ENCODE measurements at places on chromosomes 5 and 9. TPM values are rescaled to one million over a fixed set of nuclear protein-coding genes. Genes with fewer than 3 reads are reported as not detected.

DNA sequence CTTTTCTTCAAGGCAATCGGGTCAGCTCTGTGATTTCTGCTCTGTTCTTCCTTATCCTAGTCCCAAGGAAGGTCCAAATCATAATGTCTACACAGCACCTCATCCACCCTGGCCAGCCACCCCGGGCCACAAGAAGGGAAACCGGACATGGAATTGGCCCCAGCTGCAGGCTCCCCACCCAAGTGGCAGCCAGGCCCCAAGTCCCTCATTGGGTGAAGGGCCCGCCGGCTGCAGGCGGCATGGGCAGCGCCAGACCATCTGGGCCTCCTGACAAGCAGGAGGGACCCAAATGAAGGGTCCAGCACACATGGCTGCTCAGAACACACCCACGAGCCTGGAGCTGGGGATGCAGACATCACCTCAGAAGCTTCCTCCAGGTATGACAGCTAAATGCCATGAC is 33.7 kb downstream of the BICD2 start:
- no peak for DNase-seq

DNA sequence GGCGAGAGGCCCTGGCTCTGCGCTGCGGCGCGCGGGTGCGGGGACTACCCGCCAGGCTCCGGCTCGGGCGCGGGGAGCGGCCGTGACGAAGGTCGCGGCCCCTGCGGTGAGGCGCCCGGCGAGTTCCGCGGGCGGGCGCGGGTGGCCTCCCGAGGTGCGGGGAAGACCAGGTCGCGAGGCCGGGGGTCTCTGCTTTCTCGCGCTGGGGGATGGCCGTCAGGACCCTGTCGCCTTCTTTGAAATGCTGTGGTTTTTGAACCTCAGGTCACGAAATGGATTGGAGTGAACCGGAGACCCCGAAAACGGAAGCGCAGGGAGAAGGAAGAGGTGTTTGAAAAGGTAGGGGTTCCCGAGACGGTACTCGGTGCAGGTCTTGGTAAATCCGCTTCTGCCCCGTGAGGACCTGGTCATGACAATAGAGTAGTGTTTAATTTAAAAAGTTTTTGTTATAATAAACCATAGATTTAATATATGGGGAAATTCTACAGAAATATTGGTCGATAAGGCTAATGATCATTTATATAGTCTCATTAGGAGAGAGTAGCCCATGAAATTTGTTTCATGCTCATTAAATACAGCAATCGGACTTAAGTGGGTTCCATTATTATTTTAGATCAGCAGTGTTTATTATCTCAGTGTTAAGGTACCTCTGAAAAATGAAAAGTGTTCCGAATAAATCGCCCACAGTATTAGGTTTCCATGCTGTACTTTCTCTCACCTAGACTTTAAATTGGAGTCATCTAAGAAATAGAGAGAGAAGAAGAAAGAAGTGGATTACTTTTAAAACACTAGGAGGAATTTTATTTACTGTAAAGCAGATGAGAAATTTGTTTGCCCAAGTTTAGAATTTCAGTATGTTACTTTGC is 279.0 kb downstream of the AOPEP start:
- DNase-seq = no peak

Gene DNAJC25
- polyA plus RNA-seq = 13.5 TPM

GRCh38 chr9:98010445-98010844 is 27.3 kb downstream of the ANP32B start:
- DNase-seq = no peak

- peak; percentile 93 for DNase-seq
Observed at GRCh38 chr5:68169903-68170302, 45.7 kb upstream of the PIK3R1 start.

Gene SLC1A1
- 3.5 TPM for polyA plus RNA-seq

DNA sequence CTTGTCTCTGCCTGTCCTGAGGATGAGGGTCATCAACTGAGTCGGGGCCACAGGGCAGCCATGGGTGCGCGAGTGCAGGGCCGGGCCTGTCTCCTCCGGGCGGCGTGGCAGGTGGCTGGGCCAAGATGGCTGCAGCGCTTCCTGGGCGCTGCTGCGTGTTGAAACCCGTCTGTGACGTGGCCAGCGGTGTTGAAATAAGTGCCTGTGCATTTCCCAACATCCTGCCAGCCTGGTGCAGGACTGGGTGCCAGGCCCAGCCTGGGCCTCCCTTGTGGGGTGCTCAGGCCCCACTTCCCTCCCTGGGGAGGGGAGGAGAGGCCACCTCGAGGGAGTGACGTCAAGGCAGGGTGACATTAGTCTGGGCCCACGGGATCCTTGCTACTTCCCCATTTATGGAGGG is 45.5 kb downstream of the RXRA start:
- DNase-seq = no peak

DNA sequence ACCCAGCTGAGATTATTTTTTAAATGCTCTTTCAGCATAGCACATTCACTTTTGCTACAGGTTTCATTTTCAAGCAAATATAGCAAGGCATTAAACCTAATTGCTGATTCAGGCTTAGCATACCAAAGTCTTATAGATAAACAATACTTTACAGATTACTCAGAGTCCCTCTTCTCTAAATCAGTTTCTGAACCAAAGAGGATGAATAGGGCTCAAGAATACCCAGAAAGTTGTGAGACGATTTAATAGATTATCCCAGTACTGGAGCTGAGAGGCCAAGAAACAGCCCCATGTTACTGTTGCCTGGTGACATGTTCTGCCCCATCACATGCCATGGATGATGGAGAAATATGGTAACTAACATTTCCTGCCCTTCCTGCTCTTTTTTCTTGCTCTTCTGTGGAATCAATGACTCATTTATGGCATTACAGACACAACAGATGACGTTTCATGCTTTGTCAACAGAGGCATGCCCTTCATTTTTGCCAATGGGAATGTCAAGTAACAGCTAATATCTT is 18.1 kb upstream of the SSBP2 start:
- DNase-seq = no peak

DNA sequence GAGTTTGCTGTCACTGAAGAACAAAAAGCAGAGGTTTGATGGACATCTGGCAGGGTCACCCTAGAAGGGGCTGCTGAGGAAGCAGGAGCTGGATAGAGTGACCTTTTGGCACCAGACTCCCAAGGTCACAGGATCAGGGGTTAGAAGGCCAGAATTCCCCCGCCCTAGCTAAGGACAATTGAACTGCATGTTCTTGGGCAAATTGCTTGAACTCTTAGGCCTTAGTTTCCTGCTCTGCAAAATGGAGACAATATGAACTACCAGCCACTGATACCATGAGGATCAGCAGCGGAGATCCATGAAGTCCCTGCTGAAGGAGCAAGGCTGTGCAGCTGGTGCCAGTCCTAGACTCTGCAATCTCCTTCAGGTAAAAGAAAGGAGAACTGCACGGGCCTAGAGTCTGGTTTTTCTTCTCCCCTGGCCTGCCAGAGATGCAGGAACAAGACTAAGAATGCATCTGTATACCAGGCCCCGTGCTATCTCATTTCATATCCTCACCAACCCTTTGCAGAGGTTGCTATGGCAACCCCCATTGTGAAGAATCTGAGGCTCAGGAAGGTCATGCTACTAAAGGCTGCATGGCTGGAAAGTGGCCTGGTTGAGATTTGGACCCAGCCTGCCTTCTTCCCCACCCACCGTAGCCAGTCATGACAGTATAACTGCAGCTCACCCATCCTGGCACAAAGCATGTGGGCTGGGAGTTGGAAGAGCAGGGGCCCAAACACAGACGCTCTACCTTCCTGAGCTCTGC is 33.7 kb downstream of the CAMK2A start:
- no peak for DNase-seq

- DNase-seq = no peak
Observed at GRCh38 chr9:129938291-129938979, 103.2 kb downstream of the USP20 start.

GRCh38 chr9:107488375-107489143 is 1.0 kb downstream of the KLF4 start:
- peak; percentile 68 for DNase-seq

Gene NMUR2
- polyA plus RNA-seq = 0.54 TPM

GRCh38 chr9:124216474-124217176 is 41.1 kb upstream of the NEK6 start:
- no peak for DNase-seq

GRCh38 chr9:38157711-38158110 is 88.7 kb upstream of the SHB start:
- DNase-seq = no peak

Gene OR1Q1
- polyA plus RNA-seq = not detected

- no peak for DNase-seq
Observed at GRCh38 chr9:101648493-101648892, 53.7 kb upstream of the PPP3R2 start.

DNA sequence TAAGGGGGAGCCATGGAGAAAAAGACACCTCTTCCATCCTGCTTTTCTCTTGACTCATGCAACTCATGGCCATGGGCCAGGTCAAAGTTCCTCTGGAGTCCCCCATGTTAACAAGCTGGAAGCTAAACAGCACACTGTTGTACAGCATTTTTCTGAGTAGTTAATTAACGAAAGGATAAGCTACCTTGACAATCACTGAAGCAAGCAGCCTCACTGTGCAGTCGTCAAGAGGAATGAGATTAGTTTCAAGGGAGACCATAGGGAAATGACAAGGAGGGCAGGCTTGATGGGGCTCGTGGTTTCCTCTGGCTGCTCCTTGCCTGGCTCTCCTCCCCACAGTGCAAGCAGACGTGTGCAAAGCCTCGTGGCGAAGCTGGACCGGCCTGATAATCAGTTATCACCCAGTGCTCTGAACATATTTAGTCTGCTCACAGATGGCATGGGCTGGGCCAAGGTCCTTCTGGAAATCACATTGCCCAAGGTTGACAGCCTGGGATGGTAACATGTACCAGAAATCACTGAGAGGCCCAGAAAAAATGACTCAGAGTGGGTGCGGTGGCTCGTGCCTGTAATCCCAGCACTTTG is 209.5 kb downstream of the SLIT3 start:
- no peak for DNase-seq

DNA sequence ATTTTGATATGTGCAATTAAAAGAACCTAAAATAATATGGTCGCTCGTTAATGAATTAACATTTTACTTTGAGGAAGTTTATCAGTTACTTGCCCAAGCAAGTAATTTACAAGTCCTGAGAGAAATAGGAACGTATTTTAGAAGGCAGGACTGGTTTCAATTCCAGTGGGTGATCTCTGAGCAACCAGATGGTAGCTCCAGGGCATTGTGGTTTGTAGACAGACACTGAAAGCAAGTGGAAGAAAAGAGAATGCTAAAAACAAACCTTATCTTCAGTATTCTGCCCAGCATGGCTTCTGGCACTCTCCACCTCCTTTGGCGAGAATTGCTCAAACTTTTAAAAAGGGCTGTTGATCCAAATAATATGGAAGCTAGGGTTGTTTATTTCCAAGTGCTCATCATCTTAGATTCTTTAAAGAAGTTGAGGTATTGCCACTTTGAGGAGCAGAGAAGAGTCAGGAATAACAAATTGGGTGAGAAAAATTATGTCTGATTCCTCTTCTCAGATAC is 31.8 kb upstream of the ERAP2 start:
- no peak for DNase-seq

GRCh38 chr9:95477441-95477840 is 39.3 kb downstream of the PTCH1 start:
- no peak for DNase-seq

Gene ROPN1L
- 1.5 TPM for polyA plus RNA-seq

Gene ALDH7A1
- polyA plus RNA-seq = 125 TPM

DNA sequence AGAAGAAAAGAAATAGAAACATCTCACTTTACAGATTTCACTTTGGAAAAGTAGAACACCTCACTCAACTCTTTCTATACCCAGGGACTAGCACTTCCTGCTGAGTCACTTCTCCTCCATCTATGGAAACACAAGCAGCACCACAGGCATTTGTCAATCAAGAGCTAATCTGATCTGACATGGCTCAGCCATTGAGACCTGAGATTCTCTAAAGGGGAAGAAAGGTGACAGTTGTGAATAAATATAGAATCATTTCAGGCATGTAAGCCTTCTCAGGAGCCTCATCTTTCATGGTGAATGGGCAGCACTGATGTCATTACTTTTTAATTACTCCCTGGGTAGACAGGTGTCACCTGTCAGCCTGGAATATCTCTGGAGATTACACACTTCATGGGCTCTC is 559.8 kb downstream of the HINT1 start:
- no peak for DNase-seq

DNA sequence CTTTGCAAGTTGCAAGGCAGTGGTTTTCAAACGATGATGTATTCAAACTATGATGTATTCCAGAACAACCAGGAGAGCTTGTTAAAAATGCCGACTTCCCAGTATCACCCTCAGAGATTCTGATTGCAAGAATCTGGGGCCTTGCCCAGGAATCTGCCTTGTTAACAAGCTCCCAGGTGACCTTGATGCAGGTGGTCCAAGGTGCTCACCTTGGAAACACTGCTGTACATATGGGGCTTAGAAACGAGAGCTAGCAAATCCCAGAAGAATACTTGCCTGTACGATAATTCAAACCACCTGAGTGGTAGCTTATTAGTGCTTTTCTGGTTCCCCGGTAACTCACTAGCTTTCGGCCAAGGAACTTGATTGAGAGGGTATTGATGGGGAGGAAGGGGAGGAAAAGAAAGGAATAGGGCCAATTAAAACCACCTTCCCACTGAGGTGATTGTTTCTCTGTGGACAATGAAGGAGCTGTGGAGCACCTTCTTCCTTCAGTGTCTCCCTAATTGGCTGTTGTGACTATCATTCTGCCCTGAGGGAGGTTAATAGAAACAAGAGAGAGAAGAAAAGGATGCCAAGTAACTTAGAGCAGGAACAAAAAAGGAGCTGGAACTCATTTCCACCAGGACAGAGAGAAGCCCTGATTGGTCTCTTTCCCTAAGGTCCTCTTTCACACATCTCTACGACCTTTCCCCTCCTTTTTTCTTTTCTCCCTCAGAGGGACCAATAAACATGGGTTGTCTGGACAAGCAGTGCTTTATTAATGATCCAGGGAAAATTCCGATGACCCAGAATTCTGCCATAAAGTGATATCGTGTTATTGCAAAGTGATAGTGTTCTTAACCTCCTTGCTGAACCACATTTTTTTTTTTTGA is 218.8 kb downstream of the TMEM167A start:
- DNase-seq = no peak

Gene PCDHA7
- 0.33 TPM for polyA plus RNA-seq

DNA sequence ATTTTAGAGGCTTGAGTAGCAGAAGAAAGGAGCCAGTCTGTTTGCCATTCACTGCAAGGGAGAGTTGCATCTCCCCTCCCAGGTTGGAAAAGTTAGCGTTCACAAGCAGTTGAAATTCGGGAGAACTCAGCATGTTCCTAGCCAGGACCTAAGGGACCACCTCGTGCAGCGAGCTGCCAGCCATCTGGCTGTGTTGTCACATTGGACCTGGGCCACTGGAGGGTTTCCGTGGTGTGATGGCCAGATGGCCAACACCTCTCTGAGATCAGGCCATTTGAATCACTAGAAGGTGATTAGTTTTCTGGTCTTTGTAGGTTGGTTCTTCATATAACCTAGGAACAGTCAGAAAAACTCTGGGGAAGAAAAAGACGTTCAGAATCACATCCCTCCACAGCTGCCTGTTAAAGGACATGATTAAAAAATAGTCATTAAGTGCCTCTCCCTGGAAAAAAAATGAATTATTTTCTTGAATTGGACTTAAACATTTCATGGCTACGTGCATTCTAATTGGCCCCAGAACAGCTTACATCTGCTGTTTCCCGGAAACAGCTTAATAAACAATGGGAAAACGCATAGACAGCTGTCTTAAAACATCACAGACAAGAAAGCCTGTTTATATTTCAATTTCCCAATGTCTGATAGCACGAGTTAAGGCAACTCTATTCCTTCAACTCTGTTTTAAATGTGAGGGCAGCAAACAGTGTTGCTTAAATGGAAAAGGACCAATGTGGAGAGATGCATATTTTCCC is 303.9 kb downstream of the TENT4A start:
- peak; percentile 66 for DNase-seq

- no peak for DNase-seq
Observed at GRCh38 chr5:73298772-73299630, 126.0 kb downstream of the TMEM174 start.

GRCh38 chr9:124011460-124012301 is at the start of gene LHX2:
Gene LHX2, plus strand, starts transcription at chr9:124011768. Its CDS starts 581 bp downstream, at chr9:124012349.
- DNase-seq = peak; percentile 70

All from right lung (tissue), 10 donors.